ENCODE measurements at places on chromosomes 6 and 20. TPM values are rescaled to one million over a fixed set of nuclear protein-coding genes. Genes with fewer than 3 reads are reported as not detected.
A peak's percentile ranks its signal among the peaks of the same experiment; 100 is the strongest.

- DNase-seq = no peak
These were observed 330.8 kb upstream of the PREP start for GRCh38 chr6:105733556-105734162.

- peak; percentile 70 for DNase-seq
These were observed 15.6 kb downstream of the RRBP1 start for GRCh38 chr20:17666481-17666880.

- DNase-seq = no peak
These were observed 243.9 kb downstream of the ZNF217 start for GRCh38 chr20:53349730-53350129.

- no peak for DNase-seq
These were observed 71.5 kb upstream of the RIPOR2 start for GRCh38 chr6:25007269-25007699.

- DNase-seq = no peak
These were observed 348.8 kb downstream of the TFAP2B start for GRCh38 chr6:51167468-51167867.

DNA sequence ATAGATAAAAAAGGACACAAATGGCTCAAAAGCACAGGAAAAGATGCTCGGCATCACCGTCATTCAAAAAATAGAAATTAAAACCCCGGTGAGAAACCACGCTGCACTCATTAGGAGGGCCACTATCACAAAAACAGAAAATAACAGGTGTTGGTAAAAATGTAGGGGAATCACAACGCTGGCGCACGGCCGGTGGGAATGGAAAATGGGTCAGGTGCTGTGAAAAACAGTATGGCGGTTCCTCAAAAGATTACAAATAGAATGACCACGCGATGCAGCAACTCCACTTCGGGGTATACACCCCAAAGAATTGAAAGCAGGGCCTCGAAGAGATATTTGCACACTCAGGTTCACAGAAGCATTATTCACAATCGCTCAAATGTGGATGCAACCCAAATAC is 28.3 kb downstream of the NPEPL1 start:
- no peak for DNase-seq

DNA sequence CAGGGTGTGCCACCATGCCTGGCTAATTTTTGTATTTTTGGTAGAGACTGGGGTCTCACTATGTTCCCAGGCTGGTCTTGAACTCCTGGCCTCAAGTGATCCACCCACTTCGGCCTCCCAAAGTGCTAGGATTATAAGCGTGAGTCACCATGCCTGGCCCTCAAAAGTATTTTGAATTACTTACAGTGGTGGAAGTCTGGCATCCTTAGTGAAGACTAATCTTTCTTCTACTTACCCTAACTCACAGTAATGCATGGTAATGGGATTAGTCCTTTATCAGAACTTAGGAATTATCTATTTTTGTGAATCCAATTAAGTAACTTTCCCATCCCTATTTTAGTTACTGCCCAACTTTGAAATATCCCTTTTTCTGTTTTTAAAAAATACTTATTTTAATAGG is 3.9 kb downstream of the RWDD1 start:
- no peak for DNase-seq

- no peak for DNase-seq
These were observed 12.2 kb upstream of the AKIRIN2 start for GRCh38 chr6:87714093-87714842.

DNA sequence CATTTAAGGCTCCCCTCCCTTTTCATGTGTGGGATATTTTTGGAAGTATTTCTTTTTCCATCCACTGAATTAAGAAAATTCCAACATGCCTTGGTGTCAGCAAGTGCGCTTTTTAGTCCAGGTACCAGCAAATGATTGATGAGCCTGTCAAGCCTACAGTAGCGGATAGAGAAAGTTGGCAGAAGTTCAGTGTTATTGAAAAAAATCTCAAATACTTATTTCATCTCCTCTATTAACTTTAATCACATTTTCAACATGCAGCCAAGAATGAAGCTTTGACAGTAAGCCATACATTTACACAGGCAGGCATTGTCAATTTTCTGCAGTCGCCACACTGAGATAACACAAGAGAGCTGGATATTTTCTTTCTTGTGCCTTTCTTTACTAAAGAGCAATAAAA is 50.4 kb downstream of the BLOC1S5 start:
- no peak for DNase-seq

DNA sequence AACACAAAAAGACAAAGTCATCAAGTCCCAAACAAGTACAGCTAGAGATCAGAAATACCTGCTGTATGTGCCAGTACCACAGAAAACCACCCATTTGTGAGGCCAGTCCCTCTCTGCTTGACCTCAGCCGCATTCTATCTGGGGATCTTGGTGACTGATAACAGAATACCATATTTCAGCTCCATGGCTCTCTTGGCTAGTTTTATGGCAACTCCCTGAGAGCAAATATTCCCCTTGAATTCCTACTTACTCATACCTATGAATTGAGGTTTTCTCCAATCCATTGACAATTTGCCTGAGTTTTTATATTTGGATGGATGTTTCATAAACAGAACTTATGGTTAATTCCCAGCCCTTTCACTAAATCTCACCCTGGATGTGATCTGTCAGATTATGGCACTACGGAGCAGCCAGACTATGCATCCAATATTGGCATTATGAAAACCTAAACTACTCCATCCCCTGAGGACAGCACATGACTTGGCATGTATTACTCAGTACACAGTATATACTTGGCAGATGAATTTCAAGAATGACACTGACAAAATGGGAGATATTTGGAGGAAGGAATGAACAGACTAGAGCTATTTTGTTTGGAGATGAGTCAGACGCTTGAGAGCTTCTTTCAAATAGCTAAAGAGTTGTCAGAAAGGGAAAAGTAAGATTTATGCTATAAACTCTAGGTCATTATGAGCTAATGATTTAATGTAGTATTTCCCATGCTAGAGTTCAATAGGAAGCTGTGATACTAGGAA is 95.7 kb downstream of the PRDM1 start:
- peak; percentile 9 for DNase-seq

DNA sequence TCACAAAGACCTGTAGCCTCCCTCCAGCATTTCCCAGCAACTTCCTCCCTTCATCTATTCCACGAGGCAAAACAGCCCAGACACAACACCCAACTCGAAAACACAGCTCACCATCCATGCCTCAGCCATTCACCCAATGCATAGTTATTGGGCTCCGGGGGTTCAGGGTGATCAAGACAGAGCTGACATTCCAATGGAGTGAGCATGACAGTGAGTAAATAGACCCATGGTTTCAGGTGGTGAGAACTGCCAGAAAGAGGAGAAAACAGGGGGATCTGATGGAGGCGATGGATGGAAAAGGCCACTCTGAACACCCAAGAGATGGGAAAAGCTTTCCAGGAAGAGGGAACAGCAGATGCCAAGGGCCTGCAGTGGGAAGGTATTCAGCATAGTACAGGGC is 5.9 kb downstream of the CASS4 start:
- DNase-seq = no peak

- DNase-seq = peak; percentile 82
These were observed 9.4 kb upstream of the FRMD1 start for GRCh38 chr6:168088161-168089053.

DNA sequence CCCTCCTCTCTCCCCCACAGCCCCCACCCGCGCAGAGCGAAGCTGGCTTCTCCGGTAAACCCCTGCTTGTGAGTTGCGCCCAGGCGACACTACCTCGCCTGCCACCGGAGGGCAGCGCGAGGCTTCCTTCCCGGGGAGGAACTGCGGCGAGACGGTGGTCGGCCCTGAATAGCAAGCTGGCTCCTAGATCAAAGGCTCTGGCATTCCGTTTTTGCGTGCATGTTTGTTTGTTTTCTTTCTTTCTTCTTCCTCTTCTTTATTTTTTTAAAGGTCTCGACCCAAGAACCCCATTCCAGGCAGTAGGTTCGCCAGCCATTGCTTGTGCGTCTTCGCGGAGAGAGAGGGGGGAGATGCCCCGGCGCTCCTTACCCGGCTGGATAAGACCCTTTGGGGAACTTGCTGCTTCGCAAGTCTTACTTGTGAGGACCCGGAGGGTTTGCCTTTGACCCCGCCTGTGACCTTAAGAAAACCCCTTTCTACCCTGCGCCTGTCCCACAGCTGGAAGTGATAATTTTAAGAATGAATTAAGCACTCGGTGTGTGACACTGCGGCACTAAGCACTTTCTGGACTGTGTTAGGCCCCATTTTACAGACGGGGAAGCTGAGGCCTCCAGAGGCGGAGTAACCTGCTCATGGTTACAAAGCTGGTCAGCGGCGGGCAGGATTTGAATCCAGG is 92.7 kb upstream of the SIRPA start:
- peak; percentile 56 for DNase-seq

DNA sequence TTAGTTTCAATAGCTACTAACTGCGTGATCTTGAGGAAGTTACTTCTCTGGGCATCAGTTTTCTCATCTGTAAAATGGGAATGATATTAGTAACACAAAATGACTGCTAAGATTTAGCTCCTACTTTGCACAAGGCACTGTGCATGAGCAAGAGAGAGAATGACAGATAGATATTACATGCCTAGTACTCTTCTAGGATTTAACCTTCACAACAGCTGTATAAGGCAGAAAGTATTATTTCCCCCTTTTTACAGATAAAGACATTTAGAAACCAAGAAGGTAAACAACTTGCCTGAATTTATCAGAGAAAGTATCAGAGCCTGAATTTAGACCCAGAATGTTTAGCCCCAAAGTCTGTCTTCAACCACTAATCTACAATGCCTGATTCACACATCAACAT is 281.6 kb downstream of the KHDC1L start:
- DNase-seq = no peak

DNA sequence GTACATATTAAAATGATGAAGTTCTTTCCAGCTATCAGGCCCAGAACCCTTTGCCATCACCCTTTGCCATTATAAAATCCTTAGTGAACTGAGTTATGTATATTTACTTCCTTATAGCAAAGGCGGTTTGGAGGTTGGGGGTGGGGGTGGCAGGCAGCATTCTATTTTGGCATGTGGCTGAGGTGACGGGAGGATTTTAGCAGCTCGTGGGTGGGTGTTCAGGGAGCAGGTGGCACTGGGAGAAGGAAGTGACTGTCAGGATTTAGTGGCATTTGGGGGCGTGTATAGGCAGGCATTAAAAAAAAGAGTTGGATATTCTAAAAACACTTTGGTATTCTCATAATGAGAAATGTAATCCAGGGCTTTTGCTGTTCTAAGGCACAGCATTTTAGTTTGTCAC is 150.7 kb downstream of the RIMS1 start:
- DNase-seq = no peak

- no peak for DNase-seq
These were observed 144.7 kb upstream of the HDAC2 start for GRCh38 chr6:114115652-114116051.

DNA sequence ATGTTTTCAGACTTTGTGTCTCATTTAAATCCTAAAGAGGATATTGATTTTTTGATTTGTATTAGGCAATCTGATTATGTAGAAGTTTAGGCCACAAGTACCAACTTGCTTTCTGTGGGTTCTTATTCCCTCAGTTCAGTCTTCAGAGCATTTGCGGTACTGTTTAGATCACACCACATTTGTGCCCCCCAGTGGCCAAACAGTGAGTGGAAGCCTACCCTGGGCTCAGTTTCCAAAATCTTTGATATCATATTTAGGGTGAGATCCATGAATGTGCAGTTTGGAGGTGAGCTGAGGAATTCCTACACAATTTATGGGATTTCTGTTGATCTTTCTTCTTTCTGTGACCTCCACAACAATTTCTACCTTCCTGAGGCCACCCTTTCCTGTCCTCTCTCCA is 92.3 kb upstream of the FUT9 start:
- no peak for DNase-seq

- DNase-seq = no peak
These were observed 103.2 kb upstream of the ARMC2 start for GRCh38 chr6:108744996-108745395.

GRCh38 chr20:58071298-58071697 is 157.2 kb downstream of the ANKRD60 start:
- no peak for DNase-seq

DNA sequence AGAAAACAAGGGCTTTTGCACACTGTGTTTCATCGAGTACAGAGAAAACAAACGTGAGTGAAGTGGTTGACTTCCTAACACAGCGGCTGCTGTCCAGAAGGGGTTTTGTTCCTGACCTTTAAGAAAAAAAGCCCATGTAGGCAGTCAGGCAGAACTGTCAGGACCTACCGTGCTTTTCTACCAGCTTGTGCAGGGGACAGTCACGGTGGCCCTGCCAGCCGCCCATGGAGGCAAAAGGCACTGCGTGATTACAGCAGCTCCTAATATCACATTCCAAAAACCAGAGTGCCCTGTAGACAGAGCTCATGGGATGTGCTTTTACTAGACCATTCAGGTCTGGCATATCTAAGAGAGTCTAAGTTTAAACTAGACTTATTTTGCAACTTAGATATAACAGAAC is 12.2 kb downstream of the TNFAIP3 start:
- DNase-seq = no peak

RIPOR3 gene
- polyA plus RNA-seq = 8.2 TPM

SCRT2 gene
- not detected for polyA plus RNA-seq

PRR18 gene
- 0.78 TPM for polyA plus RNA-seq

RNF39 gene
- polyA plus RNA-seq = 0.49 TPM

SULF2 gene
- polyA plus RNA-seq = 38.0 TPM

PSORS1C1 gene
- polyA plus RNA-seq = 1.1 TPM

MYLK2 gene
- polyA plus RNA-seq = 50.7 TPM

PRDM13 gene
- not detected for polyA plus RNA-seq

PHACTR3 gene
- 6.3 TPM for polyA plus RNA-seq

TTLL9 gene
- not detected for polyA plus RNA-seq

SAMD3 gene
- polyA plus RNA-seq = 0.74 TPM

TSHZ2 gene
- 7.9 TPM for polyA plus RNA-seq

LGSN gene
- not detected for polyA plus RNA-seq

RAET1L gene
- polyA plus RNA-seq = 0.15 TPM
